BJ (cell line): ENCODE measurements at places on chromosomes 12 and 14. TPM values are rescaled to one million over a fixed set of nuclear protein-coding genes. Genes with fewer than 3 reads are reported as not detected.

Gene POTEG
- polyA plus RNA-seq, result not detected in 2 replicates

Gene NRXN3
- 4.8 and 7.0 TPM in 2 replicates for polyA plus RNA-seq

Gene KRT73
- not detected in 2 replicates for polyA plus RNA-seq

Gene DPY19L2
- polyA plus RNA-seq, result 2.2 and 3.8 TPM in 2 replicates

- DNase-seq, result no peak
Measured at GRCh38 chr12:5796171-5796958, 148.7 kb downstream of the ANO2 start.

GRCh38 chr14:34732802-34733201 lies 18.4 kb upstream of the CFL2 start:
- DNase-seq, result no peak

DNA sequence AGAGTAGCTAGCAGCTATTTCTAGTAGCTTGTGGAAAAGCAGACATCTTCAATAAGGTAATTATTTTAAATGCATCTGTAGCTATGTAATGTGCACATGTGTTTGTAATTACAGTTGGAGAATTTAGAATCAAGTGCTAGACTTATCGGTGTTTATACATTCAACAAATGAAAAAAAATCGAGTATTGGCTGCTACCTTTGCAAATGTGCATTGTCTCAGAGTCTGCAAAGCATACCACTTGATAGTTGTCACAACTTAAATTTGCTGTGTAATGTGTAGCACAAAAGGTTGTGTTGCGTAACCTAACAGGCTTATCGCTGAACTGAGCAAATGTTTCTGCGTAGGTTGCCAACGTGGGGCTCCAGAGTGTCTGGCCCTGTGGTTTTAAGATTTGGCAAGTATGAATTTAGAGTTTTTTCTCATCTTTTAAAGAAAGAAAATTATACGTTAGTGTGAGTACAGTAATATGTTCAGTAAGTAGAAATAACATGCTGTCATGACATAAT lies 44.3 kb downstream of the TMTC2 start:
- DNase-seq, result no peak

DNA sequence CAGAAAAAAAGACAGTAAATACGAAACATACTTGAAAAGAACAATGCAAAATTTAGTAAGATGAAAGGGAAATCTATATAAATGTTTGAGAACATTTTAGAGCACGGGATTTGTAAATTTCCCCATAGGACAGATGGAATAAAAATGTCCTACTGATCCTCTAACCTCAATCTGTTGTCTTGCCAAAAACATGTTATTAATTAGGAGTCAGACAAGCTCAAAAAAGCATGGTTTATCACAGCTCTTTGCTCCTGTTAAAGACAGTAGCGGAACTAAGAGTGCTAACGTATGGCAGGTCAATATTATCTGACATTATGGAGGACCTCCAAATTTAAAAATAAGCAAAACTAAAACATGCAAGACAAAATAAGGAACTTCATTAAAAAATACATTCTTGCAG lies 12.9 kb downstream of the GMFB start:
- DNase-seq, result no peak

GRCh38 chr12:59491877-59492276 lies 104.0 kb upstream of the SLC16A7 start:
- no peak for DNase-seq

- DNase-seq, result no peak
Measured at GRCh38 chr12:49057888-49058287, 2.7 kb downstream of the KMT2D start.
